NCI-H187 treated with DMSO at 0.1 percent for 48 hours (cell line): ENCODE measurements at places on chromosomes 7 and 10.

- DNase-seq, result no peak
Measured at GRCh38 chr10:18066947-18067346, 73.3 kb upstream of the CACNB2 start.

- DNase-seq, result no peak
Measured at GRCh38 chr7:129147731-129148130, 3.2 kb downstream of the TSPAN33 start.

DNA sequence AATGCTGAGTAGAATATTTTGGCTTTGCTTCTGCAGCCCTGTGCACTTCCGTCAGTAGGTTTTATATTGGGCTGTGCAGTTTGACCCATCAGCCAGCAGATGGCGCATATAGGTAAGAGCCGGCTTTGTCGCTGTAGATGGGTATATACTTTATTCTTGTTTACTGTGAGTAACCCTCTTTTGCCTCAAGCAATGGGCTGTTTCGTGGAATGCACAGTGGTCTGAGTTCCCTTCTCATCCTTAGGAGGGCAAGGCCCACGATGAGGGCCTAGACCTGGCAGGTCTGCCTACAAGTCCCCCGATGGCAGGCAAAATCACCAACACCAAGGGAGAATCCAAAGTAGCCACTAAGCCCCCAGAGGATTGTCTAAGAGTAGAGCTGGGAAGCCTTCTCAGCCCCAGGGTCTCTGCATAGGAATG lies 1002.9 kb upstream of the KCND2 start:
- peak; percentile 27 for DNase-seq

GRCh38 chr10:122457934-122458333 lies 3.4 kb upstream of the HTRA1 start:
- DNase-seq, result no peak

DNA sequence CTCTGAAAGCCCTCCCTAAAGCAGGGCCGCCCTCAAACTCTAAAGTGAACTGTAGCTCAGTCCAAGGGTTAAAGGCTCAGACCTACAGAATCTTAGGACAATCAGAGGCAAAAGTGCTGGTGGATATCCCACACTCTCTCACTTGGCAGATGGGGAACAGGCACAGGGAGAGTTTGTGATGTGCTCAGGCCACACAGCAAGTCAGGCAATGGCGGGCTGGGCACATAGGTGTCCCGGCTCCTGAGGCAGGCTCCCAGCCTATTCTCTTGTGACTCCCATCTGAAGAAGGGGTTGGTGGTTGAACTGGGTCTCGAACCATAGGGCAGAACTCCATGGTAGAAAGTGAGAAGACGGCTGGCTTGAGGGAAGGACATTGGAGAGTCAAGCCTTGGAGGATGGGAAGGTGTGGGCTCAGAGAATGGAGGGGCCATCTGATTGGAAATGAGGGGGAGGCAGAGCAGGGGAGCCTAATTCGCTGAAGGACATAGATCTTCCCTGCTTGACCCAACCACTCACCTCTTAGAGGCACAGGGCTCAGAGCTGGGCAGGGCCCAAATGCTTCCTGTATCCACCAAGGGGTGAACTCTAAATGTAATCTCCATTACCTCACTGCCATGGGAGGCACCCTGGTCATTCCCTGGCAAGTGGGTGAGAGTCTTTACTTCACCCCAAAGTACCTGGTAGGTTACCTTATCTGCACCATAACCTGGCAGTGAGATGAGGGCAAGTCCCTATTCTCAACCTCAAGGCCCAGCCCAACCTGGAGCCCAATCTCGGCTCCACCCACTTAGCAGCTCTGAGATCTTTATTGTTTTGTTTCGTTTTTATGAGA lies 4.9 kb upstream of the ZMIZ1 start:
- DNase-seq, result no peak

- no peak for DNase-seq
Measured at GRCh38 chr7:83581667-83582435, 67.1 kb downstream of the SEMA3E start.

DNA sequence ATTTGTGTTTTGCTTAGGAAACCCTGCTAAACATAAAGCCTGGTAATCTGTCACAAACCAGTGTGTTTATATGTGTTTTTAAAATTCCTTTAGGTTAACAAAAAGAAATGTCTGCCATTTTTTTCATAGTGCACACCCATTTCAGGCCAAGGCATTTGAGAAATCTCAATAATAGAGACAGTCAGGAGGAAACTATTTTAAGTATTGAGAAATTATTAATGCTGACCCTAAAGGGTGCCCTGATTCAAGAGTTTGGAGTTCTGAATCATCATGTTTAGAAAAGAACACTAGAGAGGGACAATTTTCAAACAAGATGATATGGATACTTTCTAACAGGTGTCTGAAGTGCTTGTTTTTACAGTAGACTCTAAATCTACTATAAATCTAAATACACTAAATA lies 28.7 kb downstream of the MALRD1 start:
- DNase-seq, result no peak

GRCh38 chr10:78210548-78210947 lies 176.9 kb downstream of the RPS24 start:
- DNase-seq, result no peak

GRCh38 chr7:8217200-8218068 lies 44.5 kb downstream of the ICA1 start:
- DNase-seq, result peak; percentile 48

- DNase-seq, result no peak
Measured at GRCh38 chr10:77867124-77867719, 59.3 kb downstream of the DLG5 start.

- DNase-seq, result no peak
Measured at GRCh38 chr7:148863324-148863723, 20.8 kb downstream of the EZH2 start.

DNA sequence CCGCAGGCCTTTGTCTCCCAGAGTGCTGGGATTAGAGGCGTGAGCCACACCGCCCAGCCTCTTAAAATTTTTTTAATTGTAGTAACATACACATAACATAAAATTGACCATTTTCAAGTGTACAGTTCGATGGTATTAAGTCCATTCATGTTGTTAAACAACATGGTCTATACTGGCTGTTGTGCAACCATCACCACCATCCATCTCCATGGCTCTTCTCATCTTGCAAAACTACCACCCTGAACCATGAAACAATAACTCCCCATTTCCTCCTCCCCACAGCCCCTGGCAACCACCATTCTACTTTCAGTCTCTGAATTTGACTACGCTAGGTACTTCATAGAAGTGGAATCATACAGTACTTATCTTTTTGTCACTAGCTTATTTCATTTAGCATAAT lies 7.9 kb upstream of the ZFYVE27 start:
- DNase-seq, result no peak

- DNase-seq, result no peak
Measured at GRCh38 chr10:6463366-6463765, 116.7 kb downstream of the PRKCQ start.

GRCh38 chr10:43938810-43939209 lies 290.1 kb upstream of the ZNF32 start:
- no peak for DNase-seq

DNA sequence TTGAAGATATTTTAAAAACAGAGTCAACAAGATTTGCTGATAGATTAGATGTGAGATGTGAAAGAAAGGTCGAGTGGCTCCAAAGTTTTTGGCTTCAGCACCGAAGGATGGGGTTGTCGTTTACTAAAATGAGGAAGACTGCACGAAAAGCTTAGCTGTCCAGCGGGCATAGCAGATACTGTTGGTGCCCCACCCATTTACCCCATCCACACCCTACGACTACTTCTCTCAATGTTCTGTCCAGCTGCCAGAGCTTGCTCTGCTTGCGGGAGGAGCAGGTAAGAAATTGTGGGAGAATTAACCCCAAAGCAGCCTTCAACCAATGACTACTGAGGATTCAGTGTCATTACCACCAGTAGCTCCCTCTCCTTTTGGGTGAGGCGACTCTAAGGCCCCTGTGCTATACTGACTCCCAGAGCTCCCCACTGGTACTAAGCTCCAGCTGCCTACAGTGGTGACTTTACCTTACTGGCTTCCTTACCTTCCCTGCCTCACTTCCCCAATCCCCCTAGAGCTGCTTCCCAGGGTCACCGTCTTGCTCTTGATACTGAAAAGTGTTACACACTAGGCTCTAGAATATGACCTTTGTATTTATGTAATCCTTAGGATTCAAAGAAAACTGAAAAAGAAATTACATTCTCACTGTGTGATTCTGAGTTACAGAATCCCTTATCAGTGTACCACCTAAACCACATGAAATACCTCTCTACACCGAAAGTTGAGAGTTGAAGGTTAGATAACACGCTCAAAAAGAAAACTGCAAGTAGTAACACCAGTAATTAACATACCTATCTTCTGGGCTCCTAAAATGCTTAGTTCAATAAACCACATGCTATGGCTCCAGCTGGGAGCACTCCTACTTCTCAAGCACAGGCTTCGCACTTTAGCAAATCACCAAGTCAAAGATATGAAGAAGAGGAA lies 22.3 kb downstream of the CACUL1 start:
- no peak for DNase-seq

GRCh38 chr10:93991596-93992284 lies 2.0 kb upstream of the PLCE1 start:
- DNase-seq, result no peak

GRCh38 chr7:9189703-9190102 lies 756.3 kb downstream of the NXPH1 start:
- no peak for DNase-seq

- DNase-seq, result no peak
Measured at GRCh38 chr7:157996359-157997079, 591.1 kb downstream of the PTPRN2 start.

- no peak for DNase-seq
Measured at GRCh38 chr10:65176994-65177393, 1655.8 kb downstream of the REEP3 start.

DNA sequence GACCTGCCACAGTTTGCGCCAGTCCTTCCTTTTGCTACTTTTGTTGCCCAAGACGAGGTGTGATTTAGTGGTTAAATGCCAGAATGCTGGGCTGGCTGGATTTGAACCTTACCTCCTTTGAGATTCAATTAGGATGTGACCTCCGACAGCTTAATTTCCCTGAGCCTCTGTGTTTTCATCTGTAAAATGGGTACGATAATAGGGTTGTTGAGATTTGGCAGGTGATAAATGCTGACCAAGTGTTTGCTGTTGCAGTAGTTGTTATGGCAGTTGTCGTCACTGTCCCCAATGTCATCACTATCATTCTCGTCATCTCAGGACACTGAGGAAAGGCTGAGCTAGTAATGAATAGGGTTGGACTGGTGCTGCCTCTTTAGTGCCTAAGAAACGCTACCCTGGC lies 61.1 kb downstream of the GRK5 start:
- no peak for DNase-seq

- DNase-seq, result no peak
Measured at GRCh38 chr7:123538897-123539296, 4.5 kb upstream of the IQUB start.

- DNase-seq, result no peak
Measured at GRCh38 chr10:120833222-120833928, 17.8 kb upstream of the WDR11 start.

DNA sequence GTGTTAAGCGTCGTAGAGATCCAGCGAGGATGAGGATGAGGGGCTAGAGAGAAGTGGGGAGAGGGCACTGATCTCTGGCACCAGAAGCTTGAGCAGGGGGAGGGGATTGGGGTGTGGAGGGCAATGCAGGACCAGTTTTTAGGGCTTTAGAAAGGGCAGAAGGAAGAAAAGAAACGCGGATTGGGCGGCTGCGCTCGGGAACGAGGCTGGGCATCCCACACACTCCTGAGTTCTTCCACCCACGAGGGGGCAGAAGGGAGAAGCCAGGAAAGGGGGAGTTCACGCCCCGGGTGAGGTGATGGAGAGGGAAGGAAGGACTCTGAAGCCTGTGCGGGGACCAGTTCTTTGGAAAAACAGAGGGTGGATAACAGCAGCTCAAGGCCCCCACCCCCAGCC lies 6.1 kb upstream of the VGF start:
- DNase-seq, result no peak

DNA sequence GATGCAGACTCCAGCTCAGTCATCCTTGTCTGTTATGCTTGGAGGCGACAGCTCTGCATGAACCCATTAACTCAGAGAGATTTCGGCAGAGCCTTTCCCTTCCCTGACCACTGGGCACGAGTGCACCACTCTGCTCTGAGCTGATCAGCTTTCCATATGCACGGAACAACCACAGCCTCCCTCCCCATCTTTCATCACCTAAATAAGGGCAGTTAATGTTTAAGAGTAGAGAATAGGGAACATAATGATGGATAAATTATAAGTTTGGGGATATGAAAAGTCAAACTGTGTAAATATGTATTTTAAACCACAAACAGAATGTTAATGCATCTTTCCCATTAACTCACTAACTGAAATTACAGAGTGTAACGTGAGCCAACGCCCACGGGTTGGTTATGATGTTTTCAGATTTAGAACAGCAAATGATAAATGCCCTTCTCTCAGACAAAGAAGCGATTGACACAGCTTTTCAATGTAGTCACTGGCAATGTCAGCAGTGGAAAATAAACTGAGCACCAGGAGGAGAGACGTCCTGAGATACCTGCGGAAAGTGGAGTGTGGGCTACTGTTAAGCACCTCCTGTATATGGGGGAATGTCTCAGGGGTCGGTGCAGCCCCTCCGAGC lies 658.2 kb downstream of the LRMDA start:
- no peak for DNase-seq

DNA sequence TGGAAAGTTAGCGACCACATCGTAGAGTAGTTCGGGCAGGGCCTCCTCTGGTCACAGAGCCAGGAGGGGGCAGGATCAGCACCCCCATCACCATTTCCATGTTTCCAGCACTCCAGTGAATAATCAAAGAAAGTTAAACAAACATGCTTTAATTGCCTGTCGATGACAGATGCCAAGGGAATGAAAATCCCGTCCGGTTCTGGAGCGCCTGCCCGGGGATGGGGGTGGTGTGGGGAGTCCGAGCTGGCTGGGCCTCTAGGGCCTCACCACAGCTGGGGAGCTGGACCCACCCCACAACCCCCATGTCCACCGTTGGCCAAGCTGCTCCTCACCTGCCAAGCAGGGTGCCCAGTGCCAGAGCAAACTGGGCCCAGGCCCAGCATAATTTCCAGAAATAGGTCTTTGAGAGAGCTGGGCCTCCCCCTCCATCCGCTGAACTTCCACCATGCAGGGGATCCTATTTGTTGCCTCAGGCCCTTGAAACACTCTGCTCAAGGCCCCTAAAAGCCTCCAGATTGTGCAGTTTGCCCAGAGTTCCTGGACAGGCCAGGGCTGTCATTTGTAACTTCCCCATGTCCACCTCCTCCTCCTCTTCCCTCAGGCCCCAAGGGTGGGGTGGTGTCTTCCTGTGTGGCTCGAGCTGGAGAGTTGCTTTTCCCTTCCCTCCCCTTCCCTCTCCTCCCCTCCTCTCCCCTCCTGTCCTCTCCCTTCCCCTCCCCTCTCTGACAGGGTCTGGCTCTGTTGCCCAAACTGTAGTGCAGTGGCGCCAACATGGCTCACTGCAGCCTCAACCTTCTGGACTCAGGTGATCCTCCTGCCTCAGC lies 101.0 kb downstream of the MYL10 start:
- DNase-seq, result no peak

- no peak for DNase-seq
Measured at GRCh38 chr7:22651534-22652243, 75.3 kb upstream of the IL6 start.

- DNase-seq, result no peak
Measured at GRCh38 chr10:119330342-119330741, 123.0 kb downstream of the GRK5 start.

DNA sequence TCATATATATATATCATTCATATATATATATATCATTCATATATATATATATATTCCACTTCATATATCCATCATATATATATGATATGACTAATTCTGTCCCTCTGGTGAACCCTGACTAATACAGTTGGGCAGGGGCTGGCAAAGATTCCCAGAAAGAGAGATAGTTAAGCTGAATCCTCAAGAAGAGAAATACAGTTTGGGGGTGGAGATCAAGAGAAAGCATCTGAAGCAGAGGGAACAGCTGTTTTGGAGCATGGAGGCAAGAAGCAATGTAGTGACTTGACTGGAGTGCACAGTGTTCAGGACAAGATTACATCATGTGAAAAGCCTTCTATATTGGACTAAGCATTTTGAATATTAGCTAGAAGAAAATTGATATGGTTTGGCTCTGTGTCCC lies 540.7 kb downstream of the MAGI2 start:
- DNase-seq, result no peak
